Cardiac septum (tissue), 1 donor: ENCODE measurements at places on chromosomes 16 and 17.

- no peak for DNase-seq
Measured at GRCh38 chr17:10618202-10618635, 38.9 kb downstream of the MYH3 start.

DNA sequence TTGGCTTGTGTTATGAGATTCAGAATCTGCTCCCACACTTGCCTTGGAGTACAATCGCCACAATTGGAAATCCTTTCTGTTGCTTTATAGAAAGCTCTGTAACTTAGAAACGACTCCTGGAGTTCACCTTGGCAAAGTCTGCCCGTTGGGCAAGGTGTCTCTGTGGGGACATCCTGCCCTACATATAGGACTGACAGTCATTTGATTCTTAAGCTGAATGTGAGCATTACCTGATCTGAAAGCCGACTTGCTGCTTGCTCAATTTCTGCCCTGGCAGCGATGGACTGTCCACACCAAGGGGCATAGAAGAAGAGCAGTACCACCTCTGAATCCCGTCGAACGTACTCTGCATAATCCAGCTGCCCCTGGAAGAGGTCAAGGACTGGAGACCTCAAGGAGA is 6.9 kb downstream of the TXNDC11 start:
- no peak for DNase-seq

GRCh38 chr17:61520897-61521296 is 68.7 kb downstream of the TBX4 start:
- no peak for DNase-seq

DNA sequence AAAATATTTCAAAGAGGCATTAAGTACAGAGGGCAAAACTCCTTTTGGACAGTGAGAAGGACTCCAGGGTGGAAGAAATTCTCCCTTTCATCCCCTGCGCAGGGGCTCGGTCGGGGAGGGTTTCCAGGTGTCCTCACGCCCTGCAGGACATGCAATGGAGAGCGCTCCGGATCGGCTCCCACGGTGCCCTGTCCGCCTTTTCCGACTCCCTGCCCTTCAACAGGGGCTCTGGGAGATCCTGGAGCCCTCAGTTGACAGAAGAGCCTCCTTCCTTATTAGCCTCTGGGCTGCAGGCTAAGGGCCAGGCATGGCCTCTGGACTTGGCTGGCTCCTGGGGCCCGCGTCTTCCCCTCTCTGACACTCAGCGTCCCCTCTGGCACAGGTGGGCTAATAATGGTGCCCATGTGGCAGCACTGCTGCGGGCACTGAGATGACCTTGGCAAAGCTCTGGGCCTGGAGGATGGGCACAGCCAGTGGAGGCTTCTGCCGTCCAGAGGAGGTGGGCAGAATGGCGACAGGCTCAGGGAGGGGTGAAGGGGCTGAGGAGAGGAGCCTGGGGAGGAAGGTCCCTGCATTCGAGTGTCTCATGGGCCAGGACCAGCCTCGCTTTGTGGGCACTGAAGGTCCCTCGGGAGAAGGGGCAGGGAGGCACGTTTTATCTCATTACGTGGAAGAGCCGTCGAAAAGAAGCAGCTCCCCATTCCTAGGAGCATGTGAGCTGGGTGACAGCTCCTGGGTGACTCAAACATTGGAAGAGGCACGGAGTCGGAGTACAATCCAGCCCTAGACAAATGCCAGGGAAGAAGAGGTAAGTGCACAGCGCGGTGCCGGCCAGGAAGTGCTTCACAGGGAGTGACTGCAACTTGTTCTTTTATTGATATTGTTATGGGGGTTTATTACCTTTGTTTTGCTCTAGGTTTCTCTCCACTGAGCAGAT is 161.7 kb downstream of the IRF8 start:
- no peak for DNase-seq

- no peak for DNase-seq
Measured at GRCh38 chr17:57102122-57102521, 17.1 kb downstream of the AKAP1 start.

DNA sequence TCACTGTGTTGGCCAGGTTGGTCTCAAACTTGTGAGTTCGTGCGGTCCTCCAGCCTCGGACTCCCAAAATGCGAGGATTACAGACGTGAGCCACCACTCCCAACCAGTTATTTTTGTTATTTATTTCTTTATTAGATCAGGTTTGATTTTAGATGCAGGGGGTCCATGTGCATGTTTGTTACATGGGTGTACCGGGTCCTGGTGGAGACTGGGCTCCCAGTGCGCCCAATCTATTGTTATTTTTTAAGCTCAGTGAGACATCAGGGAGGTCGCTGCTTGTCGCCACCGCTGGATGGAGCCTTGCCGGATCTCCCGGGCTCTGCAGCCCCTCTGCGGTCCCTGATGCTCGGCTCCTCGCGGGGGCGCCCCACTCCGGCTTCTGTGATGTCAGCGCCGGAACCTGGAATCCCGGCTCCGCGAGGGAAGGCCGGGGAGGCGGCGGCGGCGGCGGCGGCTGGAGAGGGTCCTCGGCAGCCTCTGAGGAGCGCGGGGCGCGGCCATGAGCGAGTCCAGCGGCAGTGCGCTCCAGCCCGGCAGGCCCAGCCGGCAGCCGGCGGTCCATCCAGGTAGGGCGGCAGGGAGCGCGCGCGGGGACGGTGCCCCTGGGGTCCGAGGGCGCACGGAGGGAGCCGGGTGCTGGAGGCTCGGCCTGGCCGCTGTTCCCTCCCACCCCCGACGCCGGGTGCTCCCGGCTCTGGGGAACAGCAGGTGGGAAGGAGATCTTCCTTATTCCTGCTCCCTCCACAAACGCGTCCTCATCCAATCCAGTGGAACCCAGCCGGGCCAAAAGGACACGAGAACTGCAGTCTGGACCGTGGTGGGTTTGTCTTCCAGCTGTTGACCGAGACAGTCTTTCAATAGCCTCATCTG is at the start of gene TMC7:
Gene TMC7 (plus strand): TSS at position 370 of the 870 bp plus-strand sequence. CDS start 130 bp downstream, at position 500.
- DNase-seq = peak; percentile 89

DNA sequence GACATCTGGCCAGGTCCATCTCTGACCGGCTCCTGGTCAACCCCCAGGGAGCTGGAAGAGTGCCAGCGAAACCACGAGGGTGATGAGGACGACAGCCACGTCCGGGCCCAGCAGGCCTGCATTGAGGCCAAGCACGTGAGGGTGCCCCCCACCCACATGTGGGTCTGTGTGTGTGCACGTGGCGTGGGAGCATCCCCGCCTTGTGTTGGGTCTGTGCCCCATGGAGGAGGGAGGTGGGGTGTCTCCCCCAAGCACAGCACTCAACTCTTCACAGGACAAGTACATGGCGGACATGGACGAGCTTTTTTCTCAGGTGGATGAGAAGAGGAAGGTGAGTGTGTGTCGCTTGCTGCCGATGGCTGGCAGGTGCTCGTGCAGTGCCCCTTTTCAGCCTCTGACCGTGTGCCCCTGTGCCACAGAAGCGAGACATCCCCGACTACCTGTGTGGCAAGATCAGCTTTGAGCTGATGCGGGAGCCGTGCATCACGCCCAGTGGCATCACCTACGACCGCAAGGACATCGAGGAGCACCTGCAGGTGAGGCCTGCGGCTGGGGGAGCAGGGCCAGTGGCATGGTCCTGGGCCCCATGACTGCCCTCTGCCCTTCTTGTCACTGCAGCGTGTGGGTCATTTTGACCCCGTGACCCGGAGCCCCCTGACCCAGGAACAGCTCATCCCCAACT is 1.7 kb downstream of the STUB1 start:
- no peak for DNase-seq

GRCh38 chr16:79429381-79430190 is 171.0 kb downstream of the MAF start:
- DNase-seq = no peak

DNA sequence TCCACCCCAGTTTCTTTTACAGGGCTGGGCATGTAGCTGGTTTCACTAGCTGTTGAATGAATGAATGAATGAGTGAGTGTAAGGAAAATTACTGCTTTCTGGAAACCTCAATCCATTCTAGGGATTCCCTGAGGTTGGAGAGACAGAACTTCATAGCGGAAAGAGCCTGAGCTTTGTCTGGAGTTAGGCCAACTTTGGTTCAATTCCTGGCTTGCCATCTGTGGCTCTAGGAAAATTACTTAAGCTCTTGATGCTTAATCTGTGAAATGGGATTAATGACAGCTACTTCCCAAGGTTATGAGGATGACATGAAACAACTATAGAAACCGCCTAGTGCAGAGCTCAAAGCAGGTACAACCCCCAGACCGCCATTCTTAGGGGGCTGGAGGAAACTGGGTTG is 76.3 kb upstream of the AXIN2 start:
- no peak for DNase-seq

GRCh38 chr17:61245706-61246135 is 153.9 kb upstream of the TBX2 start:
- DNase-seq = no peak

DNA sequence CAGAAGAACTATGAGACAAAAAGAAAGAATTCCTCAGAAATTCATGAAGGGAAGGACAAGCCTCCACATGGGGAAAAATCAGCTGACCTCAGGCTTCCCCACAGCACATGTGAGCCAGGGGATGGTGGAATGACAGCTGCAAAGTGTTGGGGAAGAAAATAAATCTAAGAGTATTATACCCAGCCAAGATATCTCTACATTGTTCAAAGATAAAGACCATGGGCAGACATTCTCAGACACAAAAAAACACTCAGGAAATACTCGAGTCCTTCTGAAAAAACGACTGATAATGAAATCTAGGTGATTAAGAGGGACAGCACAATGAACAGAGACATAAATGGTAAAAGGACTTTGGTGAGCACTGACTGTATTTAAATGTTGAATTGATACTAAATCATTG is 3.9 kb downstream of the RAB40B start:
- no peak for DNase-seq

- no peak for DNase-seq
Measured at GRCh38 chr17:58643147-58643546, 48.7 kb downstream of the TEX14 start.

DNA sequence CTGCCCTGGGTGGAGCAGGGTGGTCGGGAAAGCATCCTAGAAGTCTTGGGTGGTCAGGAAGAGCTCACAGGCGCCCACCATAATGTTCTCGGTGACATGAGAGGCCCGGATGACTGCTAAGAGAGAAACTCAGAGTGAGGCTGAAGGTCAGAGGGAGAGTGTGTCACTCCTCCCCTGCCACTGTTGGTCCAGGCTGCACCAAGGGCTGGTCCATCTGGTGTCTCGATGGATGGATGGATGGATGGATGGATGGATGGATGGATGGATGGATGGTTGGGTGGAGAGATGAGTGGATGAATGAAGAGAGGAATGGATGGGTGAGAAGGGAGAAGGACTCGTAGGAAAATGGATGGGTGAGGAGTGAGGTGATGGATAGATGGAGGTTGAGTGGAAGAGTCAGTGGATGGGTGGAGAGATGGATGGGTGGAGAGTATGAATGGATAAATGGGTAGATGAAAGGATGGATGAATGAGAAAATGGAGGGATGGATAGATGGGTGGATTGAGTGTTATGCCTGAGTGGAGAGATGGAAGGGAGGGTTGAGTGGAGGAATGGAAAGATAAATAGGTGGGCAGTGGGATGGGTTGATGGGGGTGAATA is 43.0 kb downstream of the BEAN1 start:
- DNase-seq = no peak

- DNase-seq = no peak
Measured at GRCh38 chr17:17837380-17837821, 615 bp upstream of the SREBF1 start.

- no peak for DNase-seq
Measured at GRCh38 chr16:19071811-19072777, 4.7 kb downstream of the COQ7 start.

DNA sequence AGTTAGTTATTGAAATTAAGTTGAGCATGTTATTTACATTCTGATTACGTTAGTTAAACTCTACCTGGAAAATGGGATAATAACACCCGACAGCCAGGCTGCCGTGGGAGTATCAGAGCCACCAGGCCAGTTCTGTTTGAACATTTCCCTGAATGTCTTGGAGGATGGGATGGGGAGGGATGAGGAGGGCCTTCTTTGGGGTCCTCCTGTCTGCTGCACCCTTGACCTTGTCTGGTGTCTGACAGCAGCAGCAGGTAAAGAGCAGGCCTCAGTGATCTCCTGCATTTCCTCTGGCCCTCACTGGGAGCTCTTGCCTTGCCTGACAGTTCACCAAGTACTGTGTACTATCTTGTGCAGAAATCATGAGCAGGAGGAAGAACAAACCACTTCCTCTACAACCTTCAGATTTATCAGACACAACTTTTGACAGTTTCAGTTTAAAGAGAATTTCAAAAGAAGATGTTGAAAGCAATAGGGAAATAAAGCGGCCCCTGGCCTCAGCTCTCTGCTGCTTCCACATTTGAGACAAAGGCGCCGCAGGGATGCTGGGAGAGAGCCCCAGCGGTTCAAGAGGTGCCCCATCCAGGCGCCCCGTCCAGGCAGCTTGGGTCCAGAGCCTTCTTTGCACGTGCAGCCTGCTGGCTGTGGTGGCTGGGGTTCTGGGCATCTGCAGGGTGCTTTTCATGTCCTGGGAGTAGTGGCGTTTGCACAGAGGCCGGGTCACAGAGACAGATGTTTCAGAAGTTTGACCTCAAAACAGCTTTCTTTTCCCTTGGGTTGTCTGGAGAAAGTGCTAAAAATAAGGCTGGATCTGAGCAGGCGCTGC is 25.3 kb downstream of the CMIP start:
- DNase-seq = no peak

GRCh38 chr17:40490289-40490853 is 11.1 kb downstream of the TNS4 start:
- no peak for DNase-seq

DNA sequence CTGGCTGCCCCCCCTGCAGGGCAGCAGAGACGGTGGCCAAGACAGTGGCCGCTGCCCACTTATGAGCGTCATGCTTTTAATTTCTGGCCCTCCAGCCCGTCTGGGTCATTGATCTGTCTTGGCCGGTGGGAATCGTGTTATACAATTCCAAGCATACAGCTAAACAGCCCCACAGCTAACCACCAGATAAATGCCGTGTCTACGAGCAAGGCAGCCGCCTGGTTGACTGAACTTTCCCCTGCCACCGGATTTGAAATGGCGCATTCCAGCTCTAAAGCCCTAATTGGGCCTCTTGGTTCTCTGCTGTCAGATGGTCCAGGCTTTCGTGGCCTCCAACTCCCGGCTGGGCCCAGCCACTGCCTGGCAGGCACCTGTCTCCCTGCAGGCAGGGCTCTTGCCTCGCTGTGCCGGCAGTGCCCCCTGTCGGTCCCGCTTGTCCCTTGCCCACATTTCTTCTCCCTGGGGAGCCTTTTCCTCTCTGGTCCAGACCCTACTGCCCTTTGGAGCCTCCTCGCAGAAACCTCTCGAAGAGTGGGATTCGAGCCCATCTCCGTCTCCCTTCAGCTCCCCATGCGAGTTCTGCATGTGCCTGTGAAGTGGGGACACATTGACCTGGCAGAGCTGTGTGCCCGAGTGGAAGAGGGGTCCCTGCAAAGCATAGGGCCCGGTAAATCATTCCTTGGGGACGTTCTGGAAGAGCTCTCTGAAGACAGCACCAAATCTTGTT is 1.8 kb upstream of the RBFOX3 start:
- DNase-seq = no peak
